ENCODE measurements at places on chromosomes 7 and 10.

DNA sequence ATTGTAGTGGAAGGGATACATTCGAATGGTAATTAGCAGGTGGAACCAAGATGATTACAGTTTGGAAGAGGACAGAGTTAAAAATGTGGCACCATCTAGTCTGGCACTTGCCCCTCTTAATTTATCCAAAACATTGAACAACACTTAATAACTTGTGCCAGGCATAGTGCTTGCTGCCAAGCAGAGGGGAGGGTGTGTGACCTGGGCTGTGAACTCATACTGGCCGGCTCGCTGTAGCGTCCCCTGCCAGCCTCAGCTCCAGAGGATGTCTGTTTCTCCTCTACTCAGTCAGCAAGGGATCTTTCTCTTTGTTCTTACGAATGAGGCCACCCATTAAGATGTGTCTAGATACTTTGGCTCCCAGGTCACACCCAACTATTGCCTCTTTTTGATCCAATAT lies 179.4 kb upstream of the INHBA start:
- no peak for DNase-seq

DNA sequence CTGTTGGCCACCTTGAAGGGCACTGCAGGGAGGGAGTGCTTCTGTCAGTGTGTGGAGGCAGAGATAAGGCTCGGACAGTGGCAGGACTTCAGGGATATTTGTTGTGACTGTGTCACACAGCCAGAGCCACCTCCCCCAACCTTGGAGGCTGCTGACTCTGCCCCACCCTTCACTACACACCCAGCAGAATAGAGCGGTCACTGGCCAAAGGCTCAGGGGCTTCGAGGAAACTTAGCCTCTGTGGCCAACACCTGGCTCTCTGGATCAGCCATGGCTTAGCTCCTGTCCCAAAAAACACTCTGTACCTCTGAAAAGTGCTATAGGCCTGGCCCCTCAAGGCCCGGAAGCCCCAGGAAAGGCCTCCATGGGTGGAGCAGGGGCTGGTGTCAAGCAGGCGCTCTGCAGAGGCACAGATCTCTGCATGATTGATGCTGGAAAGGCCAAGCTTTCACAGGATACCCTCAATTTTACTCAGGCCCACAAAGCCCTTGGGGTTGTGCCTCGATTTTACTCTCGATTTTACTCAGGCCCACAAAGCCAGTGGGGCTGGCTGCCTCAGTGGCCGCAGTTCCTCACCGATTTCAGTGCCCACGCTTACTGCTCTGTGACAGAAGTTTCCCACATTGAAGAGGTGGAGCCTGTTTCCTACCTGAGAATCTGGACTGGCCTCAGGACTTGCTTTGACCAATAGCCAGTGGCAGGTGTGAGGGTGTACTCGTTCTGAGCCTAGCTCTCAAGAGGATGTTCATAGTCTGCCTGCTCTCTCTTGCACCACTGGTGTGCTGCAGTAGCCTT lies 113.2 kb upstream of the GPR26 start:
- DNase-seq = no peak

GRCh38 chr10:44946205-44946604 lies 13.4 kb upstream of the RASSF4 start:
- no peak for DNase-seq

DNA sequence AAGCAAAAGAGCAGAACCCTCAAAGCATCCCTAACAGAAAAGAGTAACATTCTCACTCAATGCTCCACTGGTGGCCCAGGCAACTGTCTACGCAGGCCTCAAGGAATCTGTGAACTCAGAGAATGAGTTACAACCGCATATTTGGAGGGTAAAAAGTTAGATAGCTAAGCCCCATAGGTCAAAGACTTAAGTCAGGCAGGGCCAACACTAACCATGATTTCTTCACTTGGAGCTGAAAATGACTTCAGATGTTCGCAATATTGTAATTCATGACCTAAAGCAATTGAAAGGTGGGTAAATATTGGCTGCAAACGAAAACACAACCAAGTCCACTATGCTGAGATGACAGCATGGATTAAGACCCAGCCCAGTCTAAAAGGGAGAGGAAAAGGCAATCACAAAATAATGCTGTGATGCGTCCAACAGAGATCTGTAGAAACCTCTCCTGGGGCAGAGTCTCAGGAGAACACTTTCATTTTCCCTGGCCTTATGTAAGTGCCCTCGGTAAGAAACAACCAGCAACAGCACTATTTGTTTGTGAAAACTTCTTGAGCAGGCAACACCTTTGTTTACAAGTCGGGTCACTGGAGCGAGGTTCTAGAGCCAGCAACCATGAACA lies 176.5 kb downstream of the TNS3 start:
- DNase-seq = no peak

DNA sequence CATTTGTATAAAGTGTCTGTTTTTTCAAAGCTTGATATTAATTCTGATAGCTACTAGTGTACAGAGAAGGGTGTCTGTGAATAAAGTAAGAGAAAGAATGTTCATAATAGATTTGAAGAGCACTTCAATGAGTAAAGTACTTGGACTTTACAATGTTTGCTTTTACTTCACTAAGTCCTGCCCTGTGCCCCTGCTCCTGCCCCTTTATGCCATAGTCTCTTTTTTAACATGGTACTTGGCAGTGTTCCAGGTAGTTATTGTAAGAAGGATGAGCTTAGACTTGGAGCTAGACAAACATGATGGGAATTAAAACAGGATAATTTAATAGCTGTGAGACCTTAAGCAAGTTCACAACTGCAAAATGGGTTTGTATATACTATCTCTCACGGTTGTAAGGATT lies 41.0 kb downstream of the ZEB1 start:
- no peak for DNase-seq

DNA sequence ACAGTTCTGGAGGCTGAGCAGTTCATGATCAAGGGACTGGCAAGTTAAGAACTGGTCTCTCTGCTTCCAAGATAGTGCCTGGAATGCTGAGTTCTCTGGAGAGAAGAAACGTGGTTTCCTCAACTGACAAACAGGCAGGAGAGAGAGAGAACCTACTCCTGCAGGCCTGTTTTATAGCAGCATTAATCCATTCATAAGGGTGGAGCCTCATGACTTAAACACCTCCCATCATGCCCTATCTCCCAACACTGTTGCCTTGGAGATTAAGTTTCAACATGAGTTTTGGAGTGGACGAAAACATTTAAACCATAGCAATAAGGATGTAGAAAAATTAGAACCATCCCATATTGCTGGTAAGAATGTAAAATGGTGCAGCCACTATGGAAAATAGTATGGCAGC lies 32.3 kb upstream of the IMMP2L start:
- no peak for DNase-seq

GRCh38 chr7:93171606-93172226 lies 23.5 kb upstream of the SAMD9L start:
- DNase-seq = no peak

GRCh38 chr7:52030722-52031121 lies 714.1 kb upstream of the COBL start:
- DNase-seq = no peak

- no peak for DNase-seq
Observed at GRCh38 chr10:118307859-118308258, 34.3 kb downstream of the FAM204A start.

GRCh38 chr7:36686499-36686898 lies 37.8 kb downstream of the AOAH start:
- DNase-seq = no peak

- DNase-seq = no peak
Observed at GRCh38 chr7:82528577-82529310, 85.2 kb upstream of the CACNA2D1 start.

Measured in NCI-H1092 (cell line).